ENCODE measurements at places on chromosomes 11 and 22.

- no peak for DNase-seq
These were observed 173.6 kb upstream of the CCDC90B start for GRCh38 chr11:83459798-83460197.

DNA sequence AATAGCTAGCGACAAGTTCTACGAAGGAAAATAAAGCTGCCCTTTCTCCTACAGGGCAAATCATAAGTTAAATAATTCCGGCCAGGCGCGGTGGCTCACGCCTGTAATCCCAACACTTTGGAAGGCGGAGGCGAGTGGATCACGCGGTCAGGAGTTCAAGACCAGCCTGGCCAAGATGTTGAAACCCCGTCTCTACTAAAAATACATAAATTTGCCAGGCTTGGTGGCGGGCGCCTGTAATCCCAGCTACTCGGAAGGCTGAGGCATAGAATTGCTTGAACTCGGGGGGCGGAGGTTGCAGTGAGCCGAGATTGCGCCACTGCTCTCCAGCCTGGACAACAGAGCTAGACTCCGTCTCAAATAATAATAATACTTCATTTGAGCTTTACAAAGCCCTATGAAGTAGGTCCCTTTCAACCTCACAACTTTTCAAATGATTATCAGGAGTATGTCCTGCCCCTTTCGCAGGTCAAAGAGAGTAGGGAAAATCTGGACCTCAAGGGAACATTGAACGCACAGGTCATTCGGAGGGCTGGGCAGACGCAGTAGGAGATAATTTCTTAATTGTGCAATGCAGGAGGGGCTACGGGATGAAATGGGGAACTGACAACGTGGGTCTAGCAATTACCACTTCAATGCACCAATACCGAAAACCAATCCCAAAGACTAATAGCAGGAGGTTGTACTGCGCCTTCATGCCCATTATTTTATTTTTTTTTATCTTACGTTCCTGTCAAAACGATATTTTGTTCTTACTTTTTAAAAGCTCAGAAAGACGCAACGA is 590 bp downstream of the COMMD9 start:
- DNase-seq, result no peak

DNA sequence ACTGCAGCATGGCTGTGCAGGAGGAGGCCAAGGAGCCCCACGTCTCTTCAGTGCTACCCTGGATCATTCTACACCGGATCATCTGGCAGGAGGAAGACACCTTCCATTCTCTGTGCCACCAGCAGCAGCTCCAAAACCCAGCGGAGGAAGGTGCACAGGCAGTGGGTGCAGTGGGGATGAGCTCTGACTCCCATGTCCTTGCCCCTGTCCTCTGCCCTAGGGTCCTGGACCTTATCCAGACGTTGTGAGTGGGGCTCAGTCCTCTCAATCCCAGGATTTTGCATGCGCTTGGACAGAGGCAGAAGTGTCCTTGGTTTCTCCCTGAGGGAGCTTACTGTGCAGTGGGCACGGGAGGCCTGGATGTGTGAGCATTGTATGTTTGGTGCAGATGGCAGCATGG is 61.3 kb downstream of the CABIN1 start:
- DNase-seq, result no peak

DNA sequence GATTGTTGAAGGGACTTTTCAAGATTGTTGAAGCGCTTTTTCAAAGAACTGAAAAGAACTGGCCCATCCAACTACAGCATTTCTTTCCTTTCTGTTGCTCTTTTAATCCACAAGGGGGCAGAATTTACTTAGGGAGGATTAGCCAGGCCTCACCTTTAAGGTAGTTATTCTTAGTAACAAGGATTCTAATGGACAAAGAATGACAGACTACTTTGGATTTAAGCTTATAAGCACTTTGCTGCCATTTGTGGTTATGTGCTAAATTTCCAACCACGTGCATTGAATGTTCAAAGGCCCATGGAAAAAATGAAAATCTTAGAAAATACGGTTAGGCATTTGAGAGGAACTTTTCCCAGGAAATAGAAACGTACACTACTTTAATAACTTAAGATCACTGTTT is 49.5 kb upstream of the HSPA8 start:
- DNase-seq, result peak; percentile 47

Measured in HCT116 (cell line).